Cardiac septum (tissue), 1 donor: ENCODE measurements at places on chromosomes 3 and 15.

- peak; percentile 50 for DNase-seq
Observed at GRCh38 chr3:124876401-124876878, 10.7 kb downstream of the ITGB5 start.

- DNase-seq, result no peak
Observed at GRCh38 chr3:9102240-9102981, 139.1 kb upstream of the RAD18 start.

DNA sequence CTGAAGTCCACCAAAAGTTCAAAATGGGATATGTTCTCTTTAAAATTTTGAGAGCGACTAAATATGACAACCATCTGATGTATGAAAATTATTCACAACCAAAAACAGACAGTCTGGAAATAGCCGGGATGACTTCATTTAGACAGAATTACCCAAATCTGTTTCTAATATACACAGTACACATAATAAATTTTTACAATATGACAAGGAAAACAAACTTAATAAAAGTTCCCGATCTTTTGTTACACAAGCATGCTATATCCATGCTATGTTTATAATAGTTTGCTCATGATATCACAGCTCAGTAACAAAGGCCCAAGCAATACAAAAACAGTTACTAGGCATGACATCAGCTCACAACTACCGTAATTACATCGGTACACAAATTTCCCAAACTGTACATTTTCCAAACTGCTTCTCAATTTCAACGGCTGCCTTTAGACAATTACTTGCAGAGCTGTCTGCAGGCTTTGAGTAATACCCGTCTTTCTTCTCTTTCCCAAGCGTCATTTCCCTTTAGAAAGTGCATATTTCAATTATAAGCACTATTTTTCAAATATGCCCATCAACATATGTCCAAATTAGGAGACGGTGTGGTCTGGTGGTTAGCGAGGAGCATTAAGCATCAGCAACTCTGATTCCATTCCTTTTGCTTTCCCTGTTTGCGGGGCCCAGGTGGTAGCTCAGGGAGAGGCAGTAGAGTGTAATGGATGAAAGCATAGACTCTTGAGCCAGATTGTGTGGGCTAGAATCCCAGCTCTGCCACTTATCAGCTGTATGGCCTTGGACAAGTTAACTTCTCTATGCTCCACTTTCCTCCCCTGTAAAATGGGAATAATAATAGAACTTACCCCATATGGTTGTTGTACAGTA, 481.2 kb downstream of the FOXP1 start:
- DNase-seq, result no peak

GRCh38 chr3:116980099-116980498, 270.5 kb downstream of the TUSC7 start:
- no peak for DNase-seq

- no peak for DNase-seq
Observed at GRCh38 chr3:85427467-85427866, 468.7 kb downstream of the CADM2 start.

GRCh38 chr3:7798276-7798675, 703.3 kb upstream of the LMCD1 start:
- DNase-seq, result no peak

DNA sequence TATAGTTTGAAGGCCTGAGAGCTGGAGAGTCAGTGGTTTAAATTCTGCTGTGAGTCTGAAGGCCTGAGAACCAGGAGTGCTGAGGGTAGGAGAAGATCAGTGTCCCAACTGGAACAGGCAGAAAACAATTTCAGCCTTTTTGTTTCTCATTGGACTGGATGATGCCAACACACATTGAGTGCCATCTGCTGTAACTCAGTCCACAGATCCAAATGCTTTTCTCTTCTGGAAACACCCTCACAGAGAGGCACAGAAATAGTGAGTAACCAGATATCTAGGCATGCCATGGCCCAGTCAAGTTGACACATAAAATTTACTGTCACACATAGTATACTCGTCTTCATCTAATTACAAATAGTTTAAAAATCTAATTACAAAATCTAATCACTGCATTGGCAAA, 100.8 kb downstream of the NEO1 start:
- no peak for DNase-seq

DNA sequence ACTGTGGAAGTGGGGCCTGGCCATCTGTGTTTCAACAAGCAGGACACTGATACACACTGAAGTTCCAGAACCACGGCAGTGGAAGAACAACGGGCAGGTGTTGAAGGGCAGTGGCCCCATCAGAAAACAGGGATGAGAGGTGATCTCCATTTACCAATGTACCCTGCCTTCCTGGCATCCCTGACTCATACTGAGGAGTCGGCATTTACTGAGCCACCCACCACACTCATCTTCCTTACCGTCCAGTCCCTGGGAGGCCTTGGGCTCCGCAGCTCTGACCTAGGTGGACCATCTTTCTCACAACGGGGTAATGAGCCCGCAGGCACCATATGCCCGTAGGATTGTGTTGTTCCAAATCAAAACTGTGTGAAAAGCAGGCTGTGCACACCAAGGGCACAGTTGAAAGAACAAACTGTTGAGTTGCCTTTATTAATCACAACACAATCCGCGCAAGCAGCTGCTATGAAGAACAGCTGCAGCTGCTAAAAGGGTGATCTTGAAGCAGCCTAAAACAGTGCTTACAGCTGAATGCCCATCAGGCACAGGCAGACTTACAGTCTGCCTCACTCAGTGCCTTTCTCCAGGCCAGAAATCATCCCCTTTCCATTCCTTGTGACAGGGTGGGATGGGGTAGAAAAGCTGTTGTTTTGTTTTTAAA, 12.9 kb downstream of the MB21D2 start:
- DNase-seq, result no peak

GRCh38 chr3:117201901-117202774, 492.6 kb downstream of the TUSC7 start:
- DNase-seq, result no peak

DNA sequence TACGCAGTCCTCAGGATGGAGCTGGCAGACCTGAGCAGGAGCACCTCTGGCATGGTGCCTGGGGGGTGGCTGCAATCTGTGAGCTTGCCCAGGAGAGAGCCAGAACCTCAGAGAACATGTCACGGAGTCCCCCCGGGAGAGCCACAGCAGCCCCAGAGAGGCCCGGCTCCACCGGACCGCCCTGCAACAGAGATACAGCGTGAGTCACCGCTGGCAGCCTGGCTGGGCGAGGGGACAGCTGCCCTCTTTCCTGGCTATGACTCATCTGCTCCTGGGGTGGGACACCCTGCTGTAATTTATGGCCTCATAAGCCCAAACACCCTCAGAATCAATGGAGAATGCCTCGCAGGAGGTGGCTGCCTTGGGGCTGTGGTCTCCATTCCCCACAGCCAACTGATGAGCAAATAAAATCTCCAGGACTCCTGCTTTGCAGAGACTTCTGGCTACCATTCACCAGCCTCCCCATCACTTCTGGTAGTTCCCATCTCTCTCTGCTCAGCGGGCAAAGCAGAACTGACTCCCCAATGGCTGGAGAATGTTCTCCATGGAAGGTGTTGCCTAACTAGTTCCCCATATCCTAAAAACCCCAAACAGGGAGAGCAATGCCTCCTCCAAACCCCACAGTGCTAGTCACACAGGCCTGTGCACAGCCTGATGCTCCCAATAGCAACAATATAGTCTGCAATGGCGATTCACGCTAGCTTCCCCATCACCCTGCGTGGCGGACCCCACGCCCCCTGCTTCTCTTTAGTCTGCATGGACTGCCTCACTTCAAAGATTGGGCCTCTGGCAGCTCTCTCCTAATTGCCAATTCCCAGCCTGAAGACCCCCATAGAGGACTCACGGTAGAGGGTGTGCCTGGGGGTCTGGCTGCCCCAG, 21.6 kb downstream of the ACSBG1 start:
- DNase-seq, result peak; percentile 86

DNA sequence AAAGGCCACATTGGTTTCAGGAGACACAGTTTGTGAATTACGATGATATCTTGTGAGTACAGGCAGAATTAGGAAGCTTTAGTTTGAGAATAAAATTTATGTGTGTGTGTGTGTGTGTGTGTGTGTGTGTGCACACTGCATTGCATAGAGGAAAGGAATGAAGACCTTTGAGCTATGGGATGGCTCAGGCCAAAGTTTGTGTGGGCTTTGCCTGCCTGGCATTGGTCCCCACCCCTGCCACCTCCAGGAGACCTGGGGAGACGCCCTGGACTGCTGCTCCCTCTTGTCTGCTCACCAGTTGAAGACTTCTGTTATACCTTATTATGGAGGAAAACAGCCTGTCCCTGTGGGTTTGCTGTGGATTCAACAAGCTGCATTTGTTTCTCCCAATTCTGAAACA, 37.2 kb downstream of the TIGIT start:
- DNase-seq, result no peak

DNA sequence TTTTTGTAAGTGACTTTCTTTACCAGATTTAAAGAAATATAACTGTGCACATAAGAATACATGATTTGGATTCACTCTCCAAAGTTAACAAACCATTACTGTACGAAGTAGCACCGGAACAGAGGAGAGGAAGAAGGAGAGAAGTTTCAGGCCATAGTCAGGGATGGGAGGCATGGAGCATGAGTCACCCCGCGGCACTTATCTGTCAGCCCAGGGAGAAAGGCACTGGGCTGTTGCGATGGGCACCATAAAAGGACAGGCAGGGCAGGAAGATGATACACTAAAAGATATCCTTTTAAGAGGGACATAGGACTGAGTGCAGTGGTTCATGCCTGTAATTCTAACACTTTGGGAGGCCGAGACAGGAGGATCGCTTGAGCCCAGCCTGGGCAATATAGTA, 37.0 kb downstream of the TTC23 start:
- no peak for DNase-seq

GRCh38 chr3:23038471-23038870, 164.7 kb upstream of the UBE2E2 start:
- no peak for DNase-seq
